8988T (cell line): ENCODE measurements at places on chromosomes 3 and 15.

- no peak for DNase-seq
Observed at GRCh38 chr15:91426412-91426811, 326.4 kb downstream of the SV2B start.

DNA sequence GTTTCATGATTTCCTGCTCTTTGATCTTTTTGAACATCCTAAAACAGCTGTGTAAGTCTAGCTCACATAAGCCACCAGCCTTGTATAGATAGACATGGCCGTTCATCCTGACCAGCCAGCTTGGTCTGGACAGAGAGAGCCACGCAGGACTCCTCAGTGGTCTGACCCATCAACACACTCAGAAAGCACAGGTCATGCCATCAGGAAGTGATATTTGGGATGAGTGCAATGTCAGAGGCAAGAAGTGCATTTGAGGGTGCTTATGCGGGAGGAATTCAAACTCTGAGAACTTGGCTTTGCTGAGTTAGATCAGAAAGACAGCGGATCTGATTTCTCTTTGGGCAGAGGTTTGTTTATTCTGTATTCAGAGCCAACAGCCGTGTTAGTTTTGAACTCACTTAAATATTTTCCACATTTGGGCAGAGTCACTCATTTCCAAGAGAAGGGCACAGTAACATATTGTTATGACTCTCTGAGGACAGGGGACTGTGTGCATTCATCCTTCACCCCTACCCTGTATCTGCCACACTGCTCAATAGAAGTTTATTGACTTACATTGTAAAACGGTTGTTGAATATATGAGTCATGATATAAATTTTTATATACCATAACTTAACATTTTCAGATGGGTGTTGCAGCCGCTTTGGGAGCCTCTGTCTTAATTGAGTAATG is 225.3 kb upstream of the LYSMD4 start:
- no peak for DNase-seq

- DNase-seq: no peak
Observed at GRCh38 chr3:126398423-126399350, 4.0 kb downstream of the CFAP100 start.

- no peak for DNase-seq
Observed at GRCh38 chr3:146577662-146578061, 27.5 kb downstream of the PLSCR5 start.

GRCh38 chr3:120192159-120192558 is 92.9 kb downstream of the GPR156 start:
- DNase-seq: no peak

DNA sequence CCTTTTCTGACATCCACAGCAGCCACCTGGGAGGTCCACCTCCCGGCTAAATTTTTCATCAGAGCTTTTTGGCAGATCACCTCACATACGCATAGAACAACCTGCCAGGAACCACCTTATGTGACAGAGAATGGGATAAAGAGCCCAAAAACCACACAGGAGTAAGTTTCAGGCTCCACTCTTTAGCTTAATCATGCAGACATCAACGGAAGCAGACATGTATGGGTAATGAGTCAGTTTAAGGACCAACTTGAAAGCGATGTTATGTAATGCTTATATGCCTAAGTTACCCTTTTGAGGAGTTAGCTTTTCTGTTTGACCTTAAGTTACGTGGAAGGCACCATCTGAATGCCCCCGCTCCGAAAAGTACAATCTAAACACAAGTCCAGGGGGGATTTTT is 183.3 kb upstream of the BHLHE40 start:
- no peak for DNase-seq

- no peak for DNase-seq
Observed at GRCh38 chr3:178671791-178672190, 135.6 kb downstream of the KCNMB2 start.

DNA sequence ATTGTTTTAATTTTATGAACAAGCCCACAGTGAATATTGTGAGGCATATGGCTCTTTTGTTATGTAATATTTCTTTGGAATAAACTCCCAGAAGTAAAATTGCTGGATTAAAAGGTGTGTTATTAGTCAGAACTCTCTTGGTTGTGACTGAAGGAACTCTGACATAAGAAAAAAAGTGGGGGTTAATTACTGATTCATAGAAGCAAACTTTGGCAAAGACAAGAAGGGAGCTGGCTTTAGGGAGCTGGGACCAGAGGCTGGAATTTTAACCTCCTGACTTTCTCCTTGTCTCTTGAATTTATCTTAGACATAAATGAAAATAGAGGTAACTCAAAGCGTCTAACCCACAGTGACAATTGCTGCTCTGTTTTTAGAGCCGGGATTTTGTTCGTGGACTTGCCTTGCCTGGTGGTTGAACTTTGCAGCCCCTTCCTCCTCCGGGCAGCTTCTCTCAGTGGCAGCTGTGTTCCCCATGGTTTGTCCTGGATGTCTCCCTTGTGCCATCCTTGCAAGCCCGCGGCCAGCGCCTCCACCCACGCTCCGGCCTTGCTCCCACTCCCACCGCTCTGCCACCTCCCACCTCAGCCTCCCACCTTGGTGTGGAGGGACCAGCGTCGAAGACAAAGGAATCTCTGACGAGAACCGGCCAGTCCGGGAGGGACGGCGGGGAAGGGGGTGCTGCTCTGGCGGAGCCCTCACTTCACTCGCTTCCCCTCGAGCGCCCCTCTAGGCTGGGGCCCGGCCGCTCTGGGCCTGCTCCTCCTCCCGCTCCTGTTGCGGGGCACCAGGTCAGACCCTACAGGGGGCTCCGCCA is 28.0 kb downstream of the ARHGAP31 start:
- DNase-seq: peak; percentile 24

GRCh38 chr15:31150732-31151231 is 49.3 kb upstream of the TRPM1 start:
- DNase-seq: no peak

DNA sequence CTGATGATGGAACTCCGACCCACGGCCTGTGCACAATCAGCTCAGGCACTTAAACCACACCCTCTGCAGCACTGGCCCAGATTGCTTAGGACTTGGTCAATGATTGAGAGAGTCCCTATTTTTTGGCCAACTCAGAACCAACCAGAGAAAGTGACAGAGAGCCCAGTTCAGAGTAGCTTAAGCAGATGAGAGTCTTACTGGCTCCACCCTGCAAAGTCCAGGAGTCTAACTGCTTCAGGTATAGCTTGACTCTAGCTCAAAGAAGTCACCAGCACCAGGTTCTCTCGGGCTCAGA is 20.1 kb downstream of the SLC6A20 start:
- no peak for DNase-seq

GRCh38 chr15:66675446-66675845 is 26.6 kb upstream of the SMAD6 start:
- DNase-seq: no peak
